ENCODE measurements at places on chromosomes 7 and 10. TPM values are rescaled to one million over a fixed set of nuclear protein-coding genes. Genes with fewer than 3 reads are reported as not detected.

GRCh38 chr7:15011289-15011688 is 108.7 kb upstream of the DGKB start:
- no peak for DNase-seq
- H3K36me3 ChIP-seq, result no peaks in the 10 kb centered on the region
- H3K27ac ChIP-seq, result no peak overlapping the region
- H3K27me3 ChIP-seq, result no peaks in the 10 kb centered on the region
- no peak overlapping the region for H3K4me3 ChIP-seq
- H3K4me1 ChIP-seq, result no peaks in the 10 kb centered on the region

GRCh38 chr10:44865289-44865671 is 45.9 kb upstream of the TMEM72 start:
- peaks cover 2% of the 10 kb centered on the region for H3K27me3 ChIP-seq
- H3K4me1 ChIP-seq, result peaks cover 8% of the 10 kb centered on the region
- no peak overlapping the region for H3K4me3 ChIP-seq
- no peak overlapping the region for H3K27ac ChIP-seq

DNA sequence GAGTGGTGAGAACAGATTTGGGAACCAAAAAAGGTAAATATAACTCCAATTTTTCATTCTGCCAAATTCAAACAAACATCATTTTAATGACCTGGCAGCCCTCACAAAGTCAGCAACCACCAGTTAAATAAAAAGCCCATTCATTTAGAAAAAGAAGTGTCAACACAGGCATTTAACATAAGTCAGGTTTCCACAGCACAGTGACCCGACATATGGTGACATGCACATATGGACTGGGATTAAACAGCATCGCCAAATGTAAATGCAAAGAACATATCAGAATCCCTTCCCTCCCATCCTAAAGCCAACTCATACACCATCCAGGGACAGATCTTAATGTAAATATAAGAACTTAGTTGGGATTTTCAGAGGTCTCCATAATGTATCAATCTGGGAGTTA is 293.2 kb downstream of the FGFR2 start:
- H3K4me1 ChIP-seq, result no peaks in the 10 kb centered on the region
- no peaks in the 10 kb centered on the region for H3K36me3 ChIP-seq
- H3K27ac ChIP-seq, result no peak overlapping the region
- DNase-seq, result no peak
- no peak overlapping the region for H3K4me3 ChIP-seq

DNA sequence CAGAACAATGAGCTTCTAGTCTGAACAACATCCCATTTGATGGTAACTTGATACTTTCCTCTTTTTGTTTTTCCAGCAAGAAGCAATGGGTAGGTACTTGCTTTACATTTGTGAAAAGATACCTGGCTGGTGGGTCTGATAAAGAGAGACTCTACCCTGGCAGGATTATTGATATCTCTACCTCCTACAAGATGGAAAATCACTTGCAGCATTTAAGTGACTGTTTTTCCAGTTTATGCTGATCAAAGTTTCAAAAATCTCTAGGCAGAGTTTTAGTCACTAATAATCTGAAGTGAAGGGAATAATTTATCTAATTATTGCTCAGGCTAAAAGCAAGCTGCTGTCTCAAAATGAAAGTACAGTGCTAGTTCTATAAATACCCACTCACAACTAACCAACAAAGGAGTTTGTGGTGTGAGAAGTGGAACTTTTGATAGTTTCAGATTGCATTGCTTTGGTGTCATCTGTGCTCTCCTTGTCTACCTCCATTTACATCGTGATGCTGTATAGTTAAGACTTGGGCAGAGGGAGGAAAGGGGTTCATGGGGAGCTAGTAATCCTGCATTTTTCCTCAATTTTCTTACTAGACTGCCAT is 86.0 kb upstream of the ANKRD1 start:
- H3K27ac ChIP-seq, result peak overlapping the region; percentile 84
- H3K4me3 ChIP-seq, result peak overlapping the region; percentile 34
- DNase-seq, result peak; percentile 96
- no peaks in the 10 kb centered on the region for H3K27me3 ChIP-seq
- no peaks in the 10 kb centered on the region for H3K36me3 ChIP-seq
- peaks cover 46% of the 10 kb centered on the region for H3K4me1 ChIP-seq

GRCh38 chr10:71666639-71667386 is 52.8 kb downstream of the C10orf105 start:
- peaks cover 17% of the 10 kb centered on the region for H3K4me1 ChIP-seq
- no peaks in the 10 kb centered on the region for H3K36me3 ChIP-seq
- peak; percentile 5 for DNase-seq
- no peak overlapping the region for H3K27ac ChIP-seq
- no peaks in the 10 kb centered on the region for H3K27me3 ChIP-seq

GRCh38 chr7:19665399-19666008 is 43.3 kb downstream of the POLR1F start:
- H3K4me3 ChIP-seq, result no peak overlapping the region
- no peaks in the 10 kb centered on the region for H3K36me3 ChIP-seq
- no peaks in the 10 kb centered on the region for H3K4me1 ChIP-seq
- H3K27me3 ChIP-seq, result no peaks in the 10 kb centered on the region

GRCh38 chr10:126301701-126302475 is 86.4 kb downstream of the ADAM12 start:
- no peaks in the 10 kb centered on the region for H3K4me1 ChIP-seq
- no peaks in the 10 kb centered on the region for H3K27me3 ChIP-seq
- H3K36me3 ChIP-seq, result no peaks in the 10 kb centered on the region
- no peak overlapping the region for H3K4me3 ChIP-seq
- DNase-seq, result no peak
- no peak overlapping the region for H3K27ac ChIP-seq

GRCh38 chr7:50396856-50397255 is 53.3 kb downstream of the FIGNL1 start:
- peak overlapping the region; percentile 60 for H3K27ac ChIP-seq
- 0 out of 2 replicates have a peak overlapping the region, but pooled peaks have one; percentile 1 for H3K4me3 ChIP-seq
- H3K27me3 ChIP-seq, result no peaks in the 10 kb centered on the region
- DNase-seq, result no peak

DNA sequence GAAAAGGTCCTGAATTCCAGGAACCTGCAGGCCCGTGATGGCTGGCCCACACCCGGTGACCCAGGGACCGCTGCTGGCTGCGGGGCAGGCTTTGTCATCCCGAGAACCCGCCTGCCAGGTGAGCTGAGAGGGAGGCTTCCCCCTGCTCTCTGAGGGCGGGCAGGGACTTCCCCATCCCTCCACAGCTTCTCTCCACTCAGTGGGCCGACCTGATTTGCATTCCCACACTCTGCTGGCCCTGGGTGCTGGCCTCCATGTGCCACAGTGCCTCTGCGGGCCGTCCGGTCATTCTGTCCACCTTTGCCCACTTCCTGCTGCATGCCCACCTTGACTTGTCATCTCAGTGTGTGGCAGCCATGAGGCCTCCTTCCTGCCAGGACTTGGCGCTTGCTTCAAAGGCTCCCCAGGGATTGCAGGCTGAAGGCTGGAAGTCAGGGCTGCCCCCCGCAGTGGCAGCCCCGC is 35.3 kb downstream of the PALD1 start:
- H3K27me3 ChIP-seq, result no peaks in the 10 kb centered on the region
- H3K36me3 ChIP-seq, result no peaks in the 10 kb centered on the region
- peaks cover 18% of the 10 kb centered on the region for H3K4me1 ChIP-seq

- H3K27ac ChIP-seq, result no peak overlapping the region
- H3K27me3 ChIP-seq, result no peaks in the 10 kb centered on the region
- no peaks in the 10 kb centered on the region for H3K36me3 ChIP-seq
- H3K4me3 ChIP-seq, result no peak overlapping the region
- H3K4me1 ChIP-seq, result peaks cover 19% of the 10 kb centered on the region
- DNase-seq, result no peak
Measured at GRCh38 chr7:38281266-38281665, 7.8 kb upstream of the TARP start.

The OIT3 gene
- total RNA-seq, result not detected

The SFRP4 gene
- total RNA-seq, result not detected

The HILPDA gene
- total RNA-seq, result 14.1 TPM

Data from GM12878 (cell line).